ENCODE measurements at places on chromosomes 1 and 21.

DNA sequence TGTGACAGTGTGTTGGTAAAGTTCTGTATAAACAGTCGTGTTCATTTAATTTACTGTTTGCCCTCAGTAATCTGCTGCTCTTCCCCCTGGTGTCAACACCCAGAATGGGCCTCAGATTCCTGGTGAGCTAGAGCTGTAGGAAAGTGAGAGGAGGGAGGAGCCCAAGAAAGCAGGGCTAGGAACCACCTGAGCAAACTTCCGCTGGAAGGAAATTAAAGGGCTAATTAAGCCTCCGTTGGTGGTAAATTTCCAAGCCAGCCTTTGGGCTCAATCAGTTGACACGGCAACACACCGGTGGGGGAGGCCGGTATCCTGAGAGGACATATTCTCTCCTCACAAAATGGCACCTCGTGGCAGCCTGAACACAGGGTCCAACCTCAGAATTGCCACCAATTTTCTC lies 32.9 kb downstream of the RAB3B start:
- no peak for DNase-seq

DNA sequence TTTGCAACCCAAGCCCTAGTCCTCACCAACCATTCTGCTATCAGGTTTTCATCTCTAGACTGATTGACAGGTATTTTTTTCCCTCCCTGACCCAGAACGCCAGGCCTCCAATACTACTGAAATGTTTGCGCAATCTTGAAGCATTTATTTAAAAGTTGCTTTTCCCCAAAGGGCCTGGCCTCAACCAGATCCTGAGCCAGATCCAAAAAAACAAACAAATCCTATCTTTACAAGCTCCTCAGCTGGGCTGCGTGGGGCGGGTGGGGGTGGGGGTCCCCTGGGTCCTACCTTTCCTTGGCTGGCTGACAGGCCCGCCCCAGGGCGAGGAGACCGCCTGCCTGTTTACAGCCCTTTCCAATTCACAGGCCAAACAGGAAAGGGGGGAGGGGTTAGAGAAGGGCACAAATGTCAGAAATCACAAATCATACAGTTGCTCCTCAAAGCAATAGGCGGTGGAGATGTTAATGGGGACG lies 98.8 kb downstream of the FOXD2 start:
- no peak for DNase-seq

DNA sequence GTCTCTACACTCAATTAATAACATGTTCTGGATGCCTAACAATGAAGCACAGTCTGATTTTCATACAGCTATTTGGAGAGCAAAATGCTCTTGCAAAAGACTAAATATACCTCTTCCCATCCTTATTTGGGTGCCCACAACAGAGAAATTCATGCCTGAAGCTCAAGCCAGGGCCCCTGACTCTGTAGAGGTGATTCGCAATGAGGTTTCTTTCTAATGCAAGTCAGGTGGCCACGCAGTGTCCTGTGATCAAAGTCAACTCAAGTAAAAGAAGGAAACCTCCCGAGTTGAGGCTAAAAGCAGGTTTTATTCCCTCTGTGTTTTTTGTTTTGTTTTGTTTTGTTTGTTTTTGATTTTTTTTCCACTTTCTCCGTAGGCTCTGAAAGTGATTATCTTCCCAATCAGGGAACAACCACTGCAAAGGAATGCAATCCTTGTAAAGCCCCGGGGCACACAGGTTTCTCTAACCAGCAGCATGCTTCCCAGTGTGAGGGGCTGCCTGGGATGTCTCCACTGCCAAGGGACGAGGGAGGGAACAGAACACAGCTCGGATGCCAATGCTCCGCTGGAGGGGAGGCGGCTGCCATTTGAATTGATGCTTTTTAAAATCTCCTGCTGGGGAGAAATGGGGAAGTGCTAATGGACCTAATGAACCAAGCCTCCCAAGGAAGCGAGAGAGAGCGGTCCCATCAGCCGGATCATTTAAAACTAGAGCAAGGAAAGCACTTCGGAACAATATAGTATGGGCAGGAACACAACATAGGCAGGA lies 73.8 kb upstream of the SSX2IP start:
- DNase-seq, result no peak

DNA sequence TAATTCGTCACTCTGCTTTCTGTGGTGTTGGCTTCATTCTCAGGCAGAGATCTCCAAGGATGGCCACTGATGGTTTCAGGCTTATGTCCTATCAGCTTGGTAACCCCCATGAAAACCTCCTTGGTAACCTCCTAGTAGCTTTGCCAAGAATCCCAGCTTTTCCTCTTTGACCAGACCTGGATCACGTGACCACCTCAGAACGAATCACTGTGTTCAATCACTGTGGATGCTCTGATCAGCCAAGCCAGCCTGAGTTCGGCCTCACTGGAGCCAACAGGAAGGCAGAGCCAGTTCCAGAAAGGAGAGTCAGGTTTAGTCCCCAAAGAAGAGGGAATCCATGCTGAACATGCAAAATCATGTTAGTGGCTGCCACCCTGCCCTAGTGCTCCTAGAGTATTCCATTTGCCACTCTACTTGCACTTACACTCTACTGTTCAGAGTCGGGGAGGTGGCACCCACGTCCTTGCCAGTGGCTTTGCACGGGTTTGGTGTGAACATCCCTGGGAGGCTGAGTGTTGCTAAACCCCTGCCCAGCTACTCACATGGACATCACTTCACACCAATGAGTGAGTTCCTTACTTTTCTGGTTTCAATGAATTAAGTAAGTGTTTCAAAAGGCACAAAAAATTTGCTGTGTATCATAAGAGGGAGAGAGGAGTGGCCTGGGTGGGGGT lies 33.5 kb upstream of the SSBP3 start:
- DNase-seq, result no peak

DNA sequence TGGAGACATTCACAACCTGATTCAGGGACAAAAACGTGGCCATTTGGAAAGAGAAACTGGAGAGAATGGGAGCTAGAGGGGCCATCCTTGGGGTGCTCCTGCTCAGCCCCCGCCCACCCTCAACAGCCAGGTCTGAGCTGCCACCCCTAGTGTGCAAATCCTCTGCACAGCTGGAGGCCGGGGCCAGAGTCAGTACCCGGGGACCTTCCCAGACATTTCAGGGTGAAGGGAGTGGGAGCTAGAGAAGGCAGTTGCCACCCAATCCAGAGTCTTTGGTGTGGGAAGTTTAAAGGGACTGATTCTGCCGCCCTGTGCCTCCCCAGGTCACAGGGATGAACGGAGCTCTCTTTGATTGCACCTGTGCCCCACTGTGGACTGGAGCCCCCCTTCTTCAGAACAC lies 397.4 kb downstream of the MATN1 start:
- no peak for DNase-seq

- no peak for DNase-seq
Observed at GRCh38 chr1:204560590-204561150, 44.5 kb downstream of the MDM4 start.

GRCh38 chr1:115429884-115430283 lies 91.8 kb upstream of the NGF start:
- DNase-seq, result no peak

GRCh38 chr1:103525114-103525606 lies 339 bp upstream of the RNPC3 start:
- peak; percentile 15 for DNase-seq

DNA sequence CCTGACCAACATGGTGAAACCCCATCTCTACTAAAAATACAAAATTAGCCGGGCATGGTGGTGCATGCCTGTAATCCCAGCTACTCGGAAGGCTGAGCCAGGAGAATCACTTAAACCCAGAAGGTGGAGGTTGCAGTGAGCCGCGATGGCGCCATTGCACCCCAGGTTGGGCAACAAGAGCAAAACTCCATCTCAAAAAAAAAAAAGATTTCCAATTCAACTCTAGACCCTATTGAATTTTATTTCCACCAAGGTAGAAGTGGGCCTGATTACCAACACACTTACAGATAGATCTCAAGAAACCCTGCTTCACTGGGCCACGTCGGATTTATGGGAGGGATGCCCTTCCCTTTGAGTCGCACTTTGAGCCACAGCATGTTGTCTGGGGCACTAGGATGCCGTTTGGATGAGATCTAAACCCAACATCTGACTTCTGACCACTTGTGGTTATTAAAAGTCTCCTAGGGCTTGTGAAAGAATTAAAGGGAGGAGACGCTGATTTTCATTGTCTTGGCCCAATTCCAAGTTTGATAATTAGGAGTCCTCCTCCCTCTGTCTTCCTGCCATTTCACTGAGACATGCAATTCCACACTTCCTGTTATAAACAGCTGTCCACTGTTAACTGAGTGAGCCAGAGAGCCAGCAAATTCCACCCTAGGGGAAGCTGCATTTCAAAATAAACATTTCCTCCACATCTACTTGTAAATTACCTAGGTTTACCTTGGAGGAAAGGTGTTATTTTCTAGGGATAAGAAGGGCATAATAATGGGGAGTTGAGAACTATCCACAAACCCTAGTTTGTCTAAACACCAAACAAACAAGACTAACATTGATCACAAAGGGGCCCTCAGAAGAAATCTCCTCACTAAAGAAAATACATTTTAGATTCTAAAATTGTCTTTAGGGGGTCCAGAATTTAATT lies 5.2 kb upstream of the RERE start:
- peak; percentile 96 for DNase-seq

GRCh38 chr1:6025269-6026094 lies 20.2 kb upstream of the KCNAB2 start:
- DNase-seq, result no peak

DNA sequence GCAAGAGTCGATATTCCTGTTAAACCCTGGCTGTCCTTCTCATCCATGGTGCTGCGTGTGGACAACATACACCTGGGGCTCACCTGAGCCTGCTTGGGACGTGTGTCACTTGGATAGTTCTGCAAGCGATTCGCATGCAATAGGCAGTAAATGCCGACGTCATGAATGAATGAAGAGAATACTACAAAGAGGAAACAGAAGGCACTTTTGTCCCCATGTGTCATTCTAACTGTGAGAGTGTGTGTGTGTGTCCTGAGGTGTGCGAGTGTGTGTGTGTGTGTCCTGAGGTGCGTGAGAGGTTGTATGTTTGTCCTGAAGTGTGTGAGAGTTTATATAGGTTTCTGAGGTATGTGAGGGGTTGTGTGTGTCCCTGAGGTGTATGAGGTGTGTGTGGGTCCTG lies 647 bp upstream of the TCP10L start:
- no peak for DNase-seq

DNA sequence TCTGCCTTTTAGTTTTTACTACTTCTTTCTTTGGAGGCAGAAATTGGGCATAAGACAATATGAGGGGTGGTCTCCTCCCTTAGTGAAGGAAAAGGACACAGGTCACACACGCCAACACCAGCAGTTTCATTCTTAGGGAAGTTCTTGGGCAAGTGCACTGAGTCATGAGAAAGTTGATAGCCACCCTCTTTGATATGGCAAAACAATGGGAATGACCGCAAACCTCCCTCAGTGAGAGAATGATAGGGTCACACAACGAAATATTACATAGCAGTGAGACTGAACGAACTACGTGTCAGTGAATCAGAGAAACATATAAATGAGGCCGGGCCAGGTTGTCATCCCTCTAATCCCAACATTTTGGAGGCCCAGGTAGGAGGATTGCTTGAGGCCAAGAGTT lies 20.0 kb downstream of the IL6R start:
- no peak for DNase-seq

DNA sequence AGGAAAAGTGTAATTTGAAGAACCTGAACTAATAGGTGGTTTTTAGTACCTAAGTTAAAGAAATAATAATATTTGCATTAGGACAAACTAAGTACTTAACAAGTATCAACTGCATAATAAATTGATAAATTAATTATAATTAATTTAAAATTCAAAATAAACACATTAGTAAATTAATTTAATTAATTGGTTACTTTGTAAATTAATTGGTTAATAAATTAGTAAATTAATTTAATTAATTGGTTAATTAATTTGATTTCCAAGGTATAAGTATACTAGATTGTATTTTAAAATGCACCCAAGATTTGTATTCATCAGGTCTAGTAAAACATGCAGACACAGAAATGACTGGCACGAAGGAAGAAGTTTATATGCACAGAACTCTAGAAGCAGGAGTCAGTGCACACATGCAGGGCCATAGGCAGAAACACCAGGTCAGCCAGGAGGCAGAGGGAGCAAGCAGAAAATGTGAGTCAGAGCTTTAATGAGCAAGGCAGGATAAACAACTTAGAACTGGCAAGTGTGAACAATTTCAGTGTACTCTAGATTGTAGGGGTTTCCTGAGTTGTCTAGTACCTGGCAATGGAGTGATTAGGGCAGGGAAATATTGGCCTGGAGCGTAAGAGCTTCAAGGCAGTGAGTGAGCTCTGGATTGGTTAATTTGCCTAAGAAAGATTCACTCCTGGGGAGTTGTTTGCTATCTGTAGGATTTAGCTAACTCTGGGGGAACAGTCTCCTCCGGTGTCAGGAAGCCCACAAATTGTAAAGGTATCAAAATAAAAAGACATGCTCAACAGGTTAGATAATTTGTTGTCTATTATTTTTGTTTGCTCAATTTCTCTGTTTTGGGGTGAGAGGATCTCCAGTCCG lies 665.7 kb downstream of the MRPL39 start:
- no peak for DNase-seq

DNA sequence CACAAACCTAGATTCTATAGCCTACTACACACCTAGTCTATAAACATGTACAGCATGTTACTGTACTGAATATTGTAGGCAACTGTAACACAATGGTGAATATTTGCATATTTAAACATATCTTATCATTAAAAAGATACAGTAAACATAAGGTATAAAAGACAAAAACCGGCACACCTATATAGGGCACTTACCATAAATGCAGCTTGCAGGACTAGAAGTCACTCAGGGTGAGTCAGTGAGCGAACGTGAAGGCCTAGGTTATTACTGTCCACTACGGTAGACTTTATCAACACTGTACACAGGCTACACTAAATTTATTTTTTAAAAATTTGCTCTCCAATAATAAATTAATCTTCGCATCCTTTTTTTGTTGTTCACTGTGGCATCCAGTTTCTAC lies 13.3 kb downstream of the PSMG1 start:
- no peak for DNase-seq

- DNase-seq, result peak; percentile 13
Observed at GRCh38 chr1:161473348-161473747, 31.9 kb upstream of the FCGR2A start.

GRCh38 chr1:40626383-40626770 lies 39.1 kb downstream of the RIMS3 start:
- DNase-seq, result no peak

- peak; percentile 37 for DNase-seq
Observed at GRCh38 chr1:81802707-81803430, 2.1 kb downstream of the ADGRL2 start.

DNA sequence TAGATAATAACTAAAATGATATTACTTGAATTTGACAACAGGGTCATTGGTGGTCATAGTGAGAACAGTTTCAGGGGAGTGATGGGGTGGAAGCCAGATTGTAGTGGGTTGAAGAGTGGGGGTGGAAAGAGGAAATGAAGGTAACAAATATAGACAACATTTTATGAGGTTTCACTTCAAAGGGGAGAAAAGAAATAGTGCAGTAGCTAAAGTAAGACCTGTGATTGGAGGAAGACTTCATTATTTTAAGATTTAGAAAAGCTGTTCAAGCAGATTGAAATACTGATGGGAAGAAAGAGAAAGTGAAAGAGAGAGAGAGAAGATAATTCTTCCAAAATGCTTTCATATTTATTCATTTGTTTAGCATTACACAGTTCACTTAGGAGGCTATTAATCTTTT lies 52.0 kb upstream of the KCNA3 start:
- no peak for DNase-seq

GRCh38 chr1:226436472-226436854 lies 28.6 kb upstream of the PARP1 start:
- no peak for DNase-seq

GRCh38 chr1:245807306-245807705 lies 652.5 kb downstream of the KIF26B start:
- no peak for DNase-seq

- DNase-seq, result no peak
Observed at GRCh38 chr1:193850745-193851144, 664.3 kb upstream of the B3GALT2 start.
